ENCODE measurements at places on chromosomes 5 and 9.
A peak's percentile ranks its signal among the peaks of the same experiment; 100 is the strongest.

- DNase-seq = peak; percentile 12
Observed at GRCh38 chr9:88237991-88238571, 99.8 kb upstream of the SPATA31C2 start.

DNA sequence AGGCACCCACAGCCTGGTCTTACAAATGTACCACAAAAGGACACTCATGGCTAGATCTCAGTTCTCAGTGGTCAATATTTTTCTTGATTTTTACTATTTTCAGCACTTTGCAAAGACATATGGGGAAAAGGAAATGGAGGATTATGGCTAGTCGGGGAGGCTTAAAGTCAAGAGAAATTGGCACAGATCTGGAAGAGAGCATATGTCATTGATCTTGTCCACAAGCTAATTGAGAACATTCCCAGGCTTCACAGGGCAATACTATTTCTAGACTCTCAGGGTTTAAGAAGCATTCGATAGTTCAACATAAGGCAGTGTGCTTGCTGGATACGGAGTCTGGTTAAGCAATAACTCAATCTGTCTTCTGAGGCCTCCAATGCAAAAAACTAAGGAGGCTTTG is 285.8 kb downstream of the ZNF608 start:
- no peak for DNase-seq

- DNase-seq = peak; percentile 79
Observed at GRCh38 chr5:53481887-53482716, 1.7 kb downstream of the FST start.

GRCh38 chr5:41921166-41921565 is 3.9 kb upstream of the FBXO4 start:
- DNase-seq = no peak
